Mammary epithelial cell (primary cell): ENCODE measurements at places on chromosomes 11 and 22. TPM values are rescaled to one million over a fixed set of nuclear protein-coding genes. Genes with fewer than 3 reads are reported as not detected.

DNA sequence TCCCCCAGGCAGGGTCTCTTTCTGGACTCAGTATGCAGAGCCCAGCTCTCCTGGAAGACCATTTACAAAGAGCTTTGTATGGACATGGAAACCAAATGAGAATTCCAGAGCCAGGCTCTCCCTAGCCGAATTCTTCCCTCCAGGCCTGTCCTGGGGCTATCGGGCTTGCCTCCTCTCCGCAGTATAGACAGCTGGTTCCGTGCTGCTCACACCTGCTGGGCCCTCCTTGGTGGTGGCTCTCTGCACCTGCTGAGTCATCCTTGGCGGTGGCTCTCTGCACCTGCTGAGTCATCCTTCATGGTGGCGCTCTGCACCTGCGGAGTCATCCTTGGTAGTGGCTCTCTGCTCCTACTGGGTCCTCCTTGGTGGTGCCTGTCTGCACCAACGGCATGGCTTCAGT lies 743.5 kb downstream of the BRD1 start:
- no peak for DNase-seq

The BDNF gene
- total RNA-seq: 1.4 and 1.8 TPM in 2 replicates

The HORMAD2 gene
- total RNA-seq: not detected

The FOLR1 gene
- total RNA-seq: 13.5 TPM

The TSGA10IP gene
- not detected in 2 replicates for total RNA-seq

- DNase-seq: peak; percentile 57
Measured at GRCh38 chr11:79363861-79364378, 76.9 kb downstream of the TENM4 start.

The ARHGAP20 gene
- not detected in 2 replicates for total RNA-seq

The SEC14L6 gene
- total RNA-seq: 0.33 TPM

DNA sequence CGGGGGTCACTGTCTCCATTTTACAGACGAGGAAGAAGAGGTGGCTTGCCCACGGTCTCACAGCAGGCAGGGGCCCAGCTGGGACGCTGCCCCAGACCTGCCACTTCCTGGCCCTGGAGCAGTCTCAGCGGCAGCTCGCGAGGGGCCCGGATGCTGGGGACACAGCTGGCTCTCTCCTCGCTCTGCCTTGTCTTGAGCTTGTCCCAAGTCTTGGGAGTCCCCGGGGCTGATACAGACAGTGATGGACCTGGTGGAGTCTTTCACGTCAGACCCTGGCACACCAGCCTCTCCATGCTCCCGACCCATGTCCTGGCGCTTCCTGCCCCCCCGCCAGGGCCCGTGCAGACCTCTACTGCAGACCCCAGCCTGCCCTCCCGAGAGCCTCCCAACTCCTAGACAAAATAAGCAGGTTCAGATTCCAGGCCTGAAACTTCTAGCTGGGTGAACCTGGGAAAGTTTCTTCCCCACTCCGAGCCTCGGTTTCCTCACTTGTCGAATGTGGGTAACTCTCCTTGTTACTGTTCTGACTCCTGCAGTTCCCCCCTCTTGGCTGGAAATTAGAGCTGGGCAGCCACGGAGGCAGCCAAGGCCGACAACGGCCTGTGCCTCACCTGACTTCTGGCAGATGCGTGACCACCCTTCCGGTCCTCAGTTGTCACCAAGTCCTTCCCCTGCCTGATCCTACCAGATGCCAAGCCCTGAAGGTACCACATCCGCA lies 145.4 kb downstream of the CACNA1I start:
- DNase-seq: no peak

The SEZ6L gene
- not detected for total RNA-seq

GRCh38 chr22:46761017-46761416 lies 1.4 kb upstream of the TBC1D22A start:
- no peak for DNase-seq

The NF2 gene
- total RNA-seq: 90.8 and 95.2 TPM in 2 replicates

GRCh38 chr11:64545619-64546018 lies 45.4 kb upstream of the SLC22A12 start:
- peak; percentile 75 for DNase-seq

DNA sequence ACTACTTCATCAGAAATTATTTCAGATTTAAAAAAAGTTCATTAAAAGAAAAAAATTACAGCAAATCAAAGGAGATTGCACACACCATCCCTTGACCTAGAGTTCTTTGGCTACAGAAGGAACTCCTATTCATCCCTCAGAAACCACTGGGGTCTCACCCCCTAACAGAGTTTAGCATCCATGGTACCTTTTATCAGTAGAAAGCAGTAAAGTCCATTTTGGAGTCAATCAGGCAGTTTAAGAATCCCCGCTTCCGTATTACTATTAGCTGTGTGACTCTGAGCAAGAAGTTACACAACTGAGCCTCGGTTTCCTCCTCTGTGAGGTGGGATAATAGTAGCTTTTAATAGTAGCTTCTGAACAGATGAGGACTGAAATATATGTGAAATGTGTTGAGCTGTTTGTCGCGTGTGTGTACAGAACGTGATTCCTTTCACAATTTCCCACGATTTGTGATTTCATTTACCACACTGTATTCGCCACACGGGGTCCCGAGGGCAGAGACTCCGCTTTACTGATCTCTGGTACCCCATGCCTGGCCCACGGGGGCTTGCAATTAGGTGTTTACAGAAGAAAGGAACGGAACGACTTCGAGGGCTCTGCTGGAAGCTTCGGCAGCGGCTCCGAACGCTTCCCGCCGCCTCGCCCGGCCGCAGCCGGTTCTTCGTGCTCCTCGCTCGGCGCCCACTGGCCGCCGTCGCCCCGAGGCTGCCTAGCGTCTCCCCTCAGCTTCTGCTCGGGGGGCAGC lies 72.5 kb upstream of the ZBED5 start:
- DNase-seq: peak; percentile 39

DNA sequence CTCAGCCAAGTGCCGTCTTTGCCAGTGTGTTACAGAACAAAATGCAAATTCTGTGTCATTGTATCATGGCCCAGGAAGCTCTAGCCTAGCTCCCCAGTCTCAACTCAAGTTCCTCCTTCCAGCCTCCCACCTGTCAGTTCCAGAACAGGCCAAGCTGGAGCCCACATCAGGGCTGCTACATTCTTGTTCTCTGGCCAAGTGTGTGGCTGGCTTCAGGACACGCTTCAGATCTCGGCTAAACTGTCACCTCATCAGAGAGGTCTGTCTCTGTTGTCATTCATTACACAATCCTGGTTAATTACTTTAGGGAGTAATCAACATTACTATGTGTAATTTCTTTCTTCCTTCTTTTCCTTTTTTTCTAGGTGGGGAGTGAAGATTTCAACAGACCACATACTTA lies 347.0 kb upstream of the SYN3 start:
- DNase-seq: no peak

DNA sequence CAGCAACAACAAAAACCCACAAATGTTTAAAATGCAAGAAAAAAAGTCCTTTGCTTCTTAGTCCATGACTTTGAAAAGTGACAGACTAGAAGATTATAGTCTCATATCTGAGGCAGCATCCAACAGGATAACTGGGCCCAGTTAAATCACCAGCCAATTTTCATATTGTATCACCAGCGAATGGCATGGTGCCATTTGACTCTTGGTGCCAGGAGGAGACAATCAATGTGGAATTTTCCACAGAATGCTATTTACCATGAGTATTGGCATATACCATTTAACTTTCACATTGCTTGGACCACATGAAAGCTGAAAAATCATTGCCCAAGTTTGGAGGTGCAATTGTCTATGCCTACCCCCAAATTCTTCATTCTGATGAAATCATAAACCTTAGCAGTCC lies 255.5 kb downstream of the TENM4 start:
- no peak for DNase-seq

GRCh38 chr11:126354631-126355323 lies 709 bp upstream of the ST3GAL4 start:
- no peak for DNase-seq

GRCh38 chr11:952406-953385 lies 27.0 kb downstream of the AP2A2 start:
- DNase-seq: no peak

DNA sequence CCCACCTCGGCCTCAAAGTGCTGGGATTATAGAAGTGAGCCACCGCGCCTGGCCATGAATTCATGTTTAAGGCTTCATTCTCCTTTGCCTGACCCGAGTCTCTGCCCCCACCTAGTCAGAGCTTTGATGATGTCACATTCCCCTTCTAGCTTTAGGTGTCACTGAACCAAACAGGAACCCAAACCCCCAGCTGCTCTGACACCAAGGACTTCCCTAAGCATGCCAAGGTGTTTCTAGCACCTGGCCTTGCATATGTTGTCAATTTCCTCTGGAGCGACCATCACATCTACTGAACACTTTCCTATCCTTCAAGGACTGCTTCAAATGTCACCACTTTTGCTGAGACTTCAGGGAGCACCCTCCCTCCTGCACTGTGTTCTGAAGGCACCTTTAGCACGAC lies 2.3 kb downstream of the F2 start:
- DNase-seq: no peak

The MFRP gene
- total RNA-seq: not detected in 2 replicates

DNA sequence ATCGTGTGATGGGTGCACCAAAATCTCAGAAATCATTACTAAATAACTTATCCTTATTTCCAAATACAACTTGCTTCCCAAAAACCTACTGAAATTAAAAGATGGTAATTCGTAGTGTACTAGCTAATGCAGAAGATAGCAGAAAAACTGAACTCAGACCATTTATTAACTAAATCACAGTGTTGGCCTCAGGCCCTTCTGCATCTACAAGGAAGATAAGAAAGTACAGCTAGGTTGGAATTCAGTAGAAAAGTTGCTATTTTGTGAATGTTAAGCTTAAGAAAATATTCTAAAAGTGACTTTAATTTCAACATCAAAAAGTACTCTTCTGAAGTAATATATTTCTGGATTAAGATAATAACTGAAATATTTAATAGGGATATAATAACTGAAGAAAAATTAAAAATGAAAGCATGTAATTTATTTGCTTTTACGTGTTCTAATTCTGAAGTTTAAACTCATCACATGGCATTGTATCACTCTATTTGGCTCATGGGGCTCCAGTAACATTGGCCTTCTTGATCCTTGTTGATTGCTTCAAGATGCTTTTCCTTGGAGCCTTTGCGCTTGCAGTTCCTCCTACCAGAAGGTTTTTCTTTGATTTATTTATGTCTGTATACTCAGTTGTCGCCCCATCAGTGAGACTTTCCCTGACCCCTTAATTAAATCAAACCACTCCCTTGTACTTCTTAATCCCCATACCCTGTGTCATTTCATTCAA lies 847.9 kb upstream of the ANO3 start:
- no peak for DNase-seq

- no peak for DNase-seq
Measured at GRCh38 chr11:64281957-64282770, 2.3 kb downstream of the BAD start.

GRCh38 chr22:32473388-32473952 lies 1.1 kb upstream of the FBXO7 start:
- DNase-seq: peak; percentile 44

GRCh38 chr11:34621876-34622275 lies 983 bp downstream of the EHF start:
- peak; percentile 53 for DNase-seq

DNA sequence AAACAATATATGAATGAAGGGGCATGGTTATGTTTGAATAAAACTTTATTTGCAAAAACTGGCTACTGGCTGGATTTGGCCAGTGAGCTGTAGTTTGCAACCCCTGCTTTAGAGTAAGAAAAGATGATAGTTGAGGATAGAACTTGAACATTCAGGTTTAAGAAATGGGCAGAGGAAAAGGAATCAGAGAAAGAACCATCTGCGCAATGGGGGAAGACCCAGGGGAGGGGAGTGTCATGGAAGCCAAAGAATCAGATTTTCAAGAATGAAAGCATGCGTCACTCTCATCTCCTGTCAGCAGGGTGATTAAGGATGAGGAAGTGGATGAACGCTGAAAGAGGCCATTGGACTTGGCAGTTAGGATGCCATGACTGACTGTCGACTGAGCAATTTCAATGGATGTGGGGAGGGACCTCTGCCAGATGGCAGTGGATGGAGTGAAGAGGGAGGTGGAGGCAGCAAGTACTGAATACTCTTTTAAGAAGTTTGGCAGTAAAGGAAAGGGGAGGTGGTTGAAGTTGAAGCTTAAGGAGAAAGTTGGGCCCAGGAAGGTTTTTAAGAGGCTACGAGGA lies 21.2 kb downstream of the FAT3 start:
- DNase-seq: no peak

GRCh38 chr11:45333001-45333971 lies 47.1 kb upstream of the SYT13 start:
- no peak for DNase-seq

The CD248 gene
- total RNA-seq: not detected in 2 replicates

- peak; percentile 7 for DNase-seq
Measured at GRCh38 chr11:101583251-101584128, at the start of gene TRPC6. Gene TRPC6 (minus strand): TSS chr11:101584007. CDS start chr11:101583503, 504 bp downstream.

The DNHD1 gene
- 9.4 and 15.8 TPM in 2 replicates for total RNA-seq

The KIAA0930 gene
- 181 and 199 TPM in 2 replicates for total RNA-seq

- DNase-seq: no peak
Measured at GRCh38 chr22:37199760-37200108, 11.7 kb upstream of the C1QTNF6 start.

DNA sequence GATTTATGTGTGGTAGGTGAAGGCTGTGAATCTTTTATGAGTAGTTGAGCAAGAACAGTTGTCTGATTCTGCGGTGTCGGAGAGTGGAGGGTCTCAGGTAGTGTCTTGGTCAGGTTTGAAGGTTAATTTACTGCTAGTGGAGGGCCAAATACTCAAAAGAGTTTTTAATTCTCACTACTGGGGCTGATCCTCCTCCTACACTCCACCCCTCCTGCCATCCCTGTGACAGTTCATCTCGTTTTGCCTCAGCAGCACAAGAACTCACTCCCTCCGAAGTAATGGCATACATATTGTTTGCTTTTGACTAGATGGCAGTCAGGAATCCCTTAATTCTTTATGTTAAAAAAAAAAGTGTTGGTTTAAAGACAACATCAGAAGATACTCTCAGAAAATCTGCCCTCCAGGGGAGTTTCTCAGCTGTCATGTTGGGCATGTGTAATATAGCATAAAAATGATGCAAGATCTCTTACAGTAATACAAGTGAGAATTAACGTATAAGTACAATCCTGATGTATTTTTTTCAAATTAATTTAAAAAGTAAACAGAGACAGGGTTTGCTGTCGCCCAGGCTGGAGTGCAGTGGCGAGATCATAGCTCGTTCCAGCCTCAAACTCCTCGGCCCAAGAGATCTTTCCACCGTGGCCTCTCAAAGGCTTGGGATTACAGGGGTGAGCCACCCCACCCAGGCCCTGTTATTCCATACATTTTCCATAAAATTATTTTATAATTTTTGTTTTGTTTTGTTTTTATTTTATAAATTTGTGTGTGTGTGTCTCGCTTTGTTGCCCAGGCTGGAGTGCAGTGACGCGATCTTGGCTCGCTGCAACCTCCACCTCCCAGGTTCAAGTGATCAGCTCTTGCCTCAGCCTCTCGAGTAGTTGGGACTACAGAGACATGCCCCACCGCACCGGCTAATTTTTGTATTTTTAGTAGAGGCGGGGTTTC lies 1.3 kb downstream of the FAR1 start:
- DNase-seq: peak; percentile 20

DNA sequence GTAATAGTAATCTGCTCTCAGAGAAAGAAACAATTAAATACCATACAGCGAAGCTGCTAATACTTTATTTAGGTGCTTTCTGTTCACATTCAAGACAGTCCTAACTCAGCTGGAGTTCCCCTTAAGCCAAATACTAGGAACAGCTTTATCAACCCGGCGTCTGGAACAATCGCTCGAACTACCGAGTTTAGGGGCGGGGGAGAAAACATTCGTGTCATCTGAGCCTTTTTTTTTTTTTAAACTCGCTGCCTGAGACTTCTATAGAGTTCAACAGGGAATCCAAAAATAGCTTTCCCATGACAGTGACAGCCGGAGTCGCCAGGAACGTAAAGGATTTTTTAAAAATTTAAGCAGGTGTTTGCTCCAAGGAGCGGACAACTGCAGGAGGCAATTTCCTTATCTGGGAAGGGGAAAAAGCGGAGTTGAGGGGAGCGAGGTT lies 852 bp downstream of the TRAF6 start:
- DNase-seq: peak; percentile 37
